ENCODE measurements at places on chromosomes 2 and 18.

DNA sequence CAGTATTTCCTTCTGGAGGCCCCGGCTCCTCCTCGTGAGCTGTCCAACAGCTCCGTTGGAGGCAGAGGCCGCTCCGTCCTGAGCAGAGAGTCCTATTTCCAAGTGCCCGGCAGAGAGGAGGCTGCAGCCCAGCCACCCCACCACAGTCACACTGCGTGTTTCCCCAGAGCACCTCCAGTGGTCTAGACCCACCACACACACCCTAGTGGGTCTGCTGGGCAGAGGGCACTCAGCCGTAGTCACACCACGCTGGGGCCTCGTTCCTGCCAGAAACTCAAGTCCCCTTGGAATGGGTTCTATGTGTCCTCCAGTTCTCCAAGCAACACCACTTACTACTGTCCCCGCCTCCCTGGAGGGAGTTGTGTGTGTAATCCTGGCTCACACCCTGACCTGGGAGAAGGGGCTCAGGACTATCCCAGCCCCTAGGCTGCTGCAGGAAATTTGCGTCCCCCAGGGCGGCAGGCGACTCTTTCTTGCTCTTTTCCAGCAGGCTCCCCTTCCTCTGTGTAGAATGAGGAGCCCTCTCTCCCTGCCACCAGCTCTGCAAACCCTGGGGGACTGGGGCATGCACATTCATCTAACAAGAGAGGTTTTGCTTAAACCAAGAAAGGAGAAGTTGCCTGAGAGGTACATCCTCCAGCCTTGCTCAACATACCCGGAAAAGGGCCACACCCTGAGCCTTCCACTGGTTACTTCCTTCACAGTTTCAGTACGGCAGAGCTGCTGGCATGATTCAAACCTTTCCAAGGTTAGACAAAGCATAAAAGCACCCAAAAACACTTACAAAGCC is 114.1 kb downstream of the NDUFA10 start:
- no peak for DNase-seq

- no peak for DNase-seq
Observed at GRCh38 chr2:50347358-50348044, 684.4 kb downstream of the NRXN1 start.

DNA sequence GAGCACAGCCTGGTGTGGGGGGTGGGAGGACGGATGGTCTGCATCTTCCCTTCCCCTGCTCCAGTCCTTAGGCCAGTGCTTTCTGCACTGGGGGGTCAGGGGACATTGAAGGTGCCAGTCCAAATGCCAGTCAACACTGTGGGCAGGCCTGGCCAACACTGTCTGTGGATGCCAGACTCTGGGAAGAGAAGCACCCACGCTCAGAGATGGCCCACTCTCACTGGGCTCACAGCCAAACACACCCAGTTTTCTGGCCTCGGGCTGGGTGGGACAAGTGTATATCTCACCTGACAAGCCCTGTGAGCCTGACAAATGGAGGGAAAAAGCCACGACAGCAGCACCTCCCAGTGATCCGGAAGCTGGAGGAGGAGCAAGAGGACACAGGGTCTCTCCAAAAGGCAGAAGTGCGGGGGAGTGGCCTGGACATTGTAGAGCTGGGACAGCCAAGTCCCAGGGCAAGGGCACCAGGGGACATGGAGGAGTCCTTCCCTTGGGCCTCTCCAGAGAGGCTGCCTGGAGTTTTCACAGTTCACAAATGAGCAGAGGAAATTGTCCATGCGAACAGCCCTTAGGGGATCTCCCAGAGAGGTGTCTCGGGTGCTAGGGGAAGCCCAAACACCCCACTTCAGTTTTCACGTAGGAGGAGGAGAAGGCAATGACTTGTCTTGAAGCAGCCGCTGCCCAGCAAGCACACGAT is 79.3 kb downstream of the SDC1 start:
- no peak for DNase-seq

GRCh38 chr2:170950221-170950761 is 21.2 kb downstream of the GORASP2 start:
- DNase-seq: no peak

DNA sequence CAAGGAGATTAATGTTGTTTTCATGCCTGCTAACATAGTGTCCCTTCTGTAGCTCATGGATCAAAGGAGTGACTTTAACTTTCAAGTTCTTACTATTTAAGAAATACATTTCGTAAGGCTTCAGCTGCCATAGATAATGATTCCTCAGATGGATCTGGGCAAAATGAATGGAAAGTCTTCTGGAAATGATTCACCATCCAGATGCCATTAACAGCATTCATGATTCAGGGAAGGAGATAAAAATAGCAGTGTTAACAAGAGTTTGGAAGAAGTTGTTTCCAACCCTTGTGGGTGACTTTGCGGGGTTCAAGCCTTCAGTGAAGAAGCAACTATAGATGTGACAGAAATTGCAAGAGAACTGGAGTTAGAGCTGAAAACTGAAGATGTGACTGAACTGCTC is 17.0 kb downstream of the VRK2 start:
- DNase-seq: no peak

GRCh38 chr2:24432735-24433134 is 58.3 kb upstream of the NCOA1 start:
- no peak for DNase-seq

DNA sequence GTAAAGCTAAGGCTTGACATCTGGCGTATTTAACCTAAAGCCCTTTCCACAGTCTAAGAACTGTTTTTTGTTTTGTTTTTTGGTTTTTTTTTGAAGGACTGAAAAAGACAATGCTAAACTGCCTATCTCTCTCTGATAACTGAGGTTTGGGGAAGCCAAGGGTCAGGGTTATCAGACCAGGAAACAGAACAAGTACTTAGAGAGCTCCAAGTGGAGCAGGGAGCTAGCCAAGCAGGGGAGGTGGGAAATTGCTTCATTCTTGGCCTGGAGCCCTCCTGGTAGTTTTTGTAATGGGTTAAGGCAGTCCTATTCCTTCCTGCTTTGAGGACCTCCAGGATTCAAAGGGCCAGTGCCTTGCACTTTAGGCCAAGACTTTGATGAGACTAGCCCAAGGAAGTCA is 154.3 kb upstream of the LTBP1 start:
- DNase-seq: no peak

DNA sequence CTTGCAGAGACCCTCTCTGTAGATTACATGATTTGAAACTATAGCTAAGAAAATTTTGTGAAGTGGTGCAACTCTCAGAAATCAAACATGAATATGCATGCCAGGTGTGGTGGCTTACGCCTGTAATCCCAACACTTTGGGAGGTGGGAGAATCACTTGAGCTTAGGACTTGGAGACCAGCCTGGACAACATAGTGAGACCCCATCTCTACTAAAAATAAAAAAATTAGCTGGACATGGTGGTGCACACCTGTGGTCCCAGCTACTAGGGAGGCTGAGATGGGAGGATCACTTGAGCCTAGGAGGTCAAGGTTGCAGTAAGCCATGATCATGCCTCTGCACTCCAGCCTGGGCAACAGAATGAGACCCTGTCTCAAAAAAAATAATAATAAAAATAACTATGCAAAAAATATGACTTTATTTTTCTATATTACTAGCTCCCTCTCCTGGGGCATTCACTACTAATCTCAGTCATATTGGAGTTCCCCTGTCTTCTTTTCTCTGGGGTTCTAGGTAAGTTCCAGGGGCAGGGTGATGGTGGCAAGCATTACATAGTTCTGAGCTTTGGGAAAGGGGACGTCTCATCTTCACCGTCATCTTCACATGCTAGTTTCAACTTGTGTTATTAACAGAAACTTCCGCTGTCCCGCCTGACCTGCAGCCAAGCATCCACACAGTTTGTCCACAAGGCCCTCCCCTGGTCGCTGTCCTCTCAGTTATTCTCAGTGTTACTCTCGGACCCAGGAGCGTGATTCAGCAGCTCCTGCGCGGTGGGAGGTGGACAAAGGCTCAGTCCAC is 96.8 kb upstream of the MBOAT2 start:
- DNase-seq: no peak

Measured in NCI-H2029 treated with DMSO at 0.1 percent for 48 hours (cell line).